ENCODE measurements at places on chromosomes 2 and 18.

GRCh38 chr18:26745288-26746181 is 120.0 kb downstream of the AQP4 start:
- no peak for DNase-seq

GRCh38 chr2:59660262-59660661 is 893.2 kb downstream of the BCL11A start:
- no peak for DNase-seq

- DNase-seq = no peak
These were observed 105.0 kb upstream of the ALKAL2 start for GRCh38 chr2:392926-393280.

- DNase-seq = no peak
These were observed 10.6 kb upstream of the MALL start for GRCh38 chr2:110126086-110126773.

- DNase-seq = no peak
These were observed 98.1 kb downstream of the MMADHC start for GRCh38 chr2:149489452-149489851.

DNA sequence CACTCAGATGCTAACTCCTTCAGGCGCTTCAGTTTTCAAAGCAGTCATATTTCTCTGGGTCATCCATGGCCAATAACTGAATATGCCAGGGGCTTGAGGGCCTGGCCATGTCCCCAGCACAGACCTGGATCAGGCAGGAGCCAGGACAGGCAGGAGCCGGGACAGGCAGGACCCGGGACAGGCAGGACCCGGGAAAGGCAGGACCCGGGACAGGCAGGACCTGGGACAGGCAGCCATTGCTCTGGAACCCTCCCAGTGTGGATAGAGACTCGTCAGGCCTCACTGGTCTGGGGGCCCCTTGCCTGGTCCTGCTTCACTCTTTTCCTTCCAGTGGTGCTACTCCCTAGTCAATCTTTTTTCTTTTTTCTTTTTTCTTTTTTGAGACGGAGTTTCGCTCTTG is 117.5 kb upstream of the TEX51 start:
- DNase-seq = no peak

DNA sequence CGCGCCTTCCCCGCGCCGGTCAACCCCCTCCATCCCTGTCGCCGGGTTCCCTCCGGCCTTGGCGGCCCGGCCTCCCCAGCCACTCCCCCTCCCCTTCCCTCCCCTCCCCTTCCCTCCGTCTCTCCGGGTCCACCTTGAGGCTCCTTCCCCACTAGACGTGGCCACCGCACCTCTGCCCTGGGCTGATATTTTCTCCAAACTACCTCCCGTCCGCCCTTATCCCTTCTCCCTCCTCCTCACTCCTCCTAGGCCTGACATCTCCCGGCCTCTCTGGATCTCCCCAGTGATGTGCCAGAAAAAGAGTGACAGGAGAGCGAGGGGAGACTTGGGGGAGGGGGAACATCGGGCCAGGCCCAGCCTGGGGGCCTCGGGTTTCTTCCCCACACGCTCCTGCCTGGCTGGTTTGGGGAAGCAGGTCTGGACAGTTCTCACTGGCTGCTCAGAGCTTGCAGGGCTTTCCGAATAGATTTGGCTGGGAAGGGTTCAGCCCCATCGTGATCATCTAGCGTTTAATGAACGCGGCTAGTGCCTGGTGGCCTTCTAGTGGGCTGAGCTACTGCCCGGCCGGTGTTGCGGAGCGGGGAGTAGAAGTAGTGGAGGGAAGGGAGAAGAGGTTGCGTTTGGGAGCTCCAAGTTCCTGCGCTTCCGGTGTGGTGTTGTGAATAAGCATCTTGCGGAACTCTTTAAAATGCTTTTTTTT is 641 bp downstream of the MAPRE3 start:
- peak; percentile 58 for DNase-seq

- DNase-seq = peak; percentile 94
These were observed 40.5 kb upstream of the NABP1 start for GRCh38 chr2:191637182-191638078.

GRCh38 chr2:138877421-138877820 is 97.2 kb upstream of the NXPH2 start:
- no peak for DNase-seq

DNA sequence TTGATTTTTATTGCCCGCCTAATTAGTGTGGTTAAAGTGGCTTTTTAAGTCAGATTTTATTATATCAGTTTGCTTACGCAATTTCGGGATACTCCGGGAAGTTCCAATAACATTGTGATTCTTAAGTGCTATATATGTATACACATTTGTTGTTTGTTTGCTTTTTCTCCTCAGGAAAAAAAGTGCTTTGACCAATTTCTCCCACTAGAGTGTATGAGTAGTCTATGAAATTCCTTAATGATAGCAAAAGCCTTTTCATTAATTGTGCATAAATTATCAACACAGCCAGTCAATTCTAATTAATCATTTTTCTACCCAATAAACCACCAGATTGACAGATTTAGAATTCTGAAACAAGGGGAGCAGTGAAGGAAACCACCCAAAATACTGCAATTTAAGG is 172.2 kb downstream of the DPP10 start:
- no peak for DNase-seq

- no peak for DNase-seq
These were observed 396.7 kb upstream of the RGPD4 start for GRCh38 chr2:107430006-107430405.

DNA sequence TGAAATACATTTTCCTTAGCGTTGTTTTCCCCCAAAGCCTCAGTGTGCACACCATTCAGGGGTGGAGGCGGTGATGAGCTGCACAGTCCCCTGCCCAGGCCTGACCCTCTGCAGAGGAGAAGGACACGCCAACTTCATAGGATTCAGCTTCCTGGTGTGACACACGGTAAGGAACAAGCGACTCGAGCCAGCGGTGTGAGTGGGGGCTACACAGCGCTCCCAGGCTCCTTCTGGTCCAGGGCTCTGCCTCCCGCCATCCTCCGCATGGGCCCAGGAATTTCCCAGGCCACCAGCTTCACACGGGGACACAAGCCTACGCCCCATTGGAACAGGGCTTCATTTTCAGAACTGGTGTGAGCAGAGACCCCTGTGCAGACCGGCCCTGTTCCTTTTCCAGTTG is 272.1 kb downstream of the HDAC4 start:
- DNase-seq = no peak

DNA sequence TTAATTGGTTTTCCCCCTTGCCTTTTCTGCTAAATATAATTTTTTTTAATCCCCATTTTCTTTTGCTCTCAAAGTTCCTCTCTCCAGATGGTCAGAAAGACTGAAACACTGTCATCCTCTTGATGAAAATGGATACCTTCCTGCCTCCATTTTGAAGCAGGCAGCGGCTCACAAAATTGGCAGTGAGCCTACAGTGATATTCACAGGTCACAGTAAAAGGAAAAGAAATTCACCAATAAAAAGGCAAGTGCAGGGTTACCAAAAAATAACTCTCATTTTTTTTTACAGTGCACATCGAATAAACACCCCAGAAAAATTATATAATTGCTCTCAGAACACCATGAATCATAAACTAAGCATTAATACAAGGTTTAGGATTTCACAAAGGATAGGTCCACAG is 307.5 kb downstream of the TCF4 start:
- DNase-seq = no peak

DNA sequence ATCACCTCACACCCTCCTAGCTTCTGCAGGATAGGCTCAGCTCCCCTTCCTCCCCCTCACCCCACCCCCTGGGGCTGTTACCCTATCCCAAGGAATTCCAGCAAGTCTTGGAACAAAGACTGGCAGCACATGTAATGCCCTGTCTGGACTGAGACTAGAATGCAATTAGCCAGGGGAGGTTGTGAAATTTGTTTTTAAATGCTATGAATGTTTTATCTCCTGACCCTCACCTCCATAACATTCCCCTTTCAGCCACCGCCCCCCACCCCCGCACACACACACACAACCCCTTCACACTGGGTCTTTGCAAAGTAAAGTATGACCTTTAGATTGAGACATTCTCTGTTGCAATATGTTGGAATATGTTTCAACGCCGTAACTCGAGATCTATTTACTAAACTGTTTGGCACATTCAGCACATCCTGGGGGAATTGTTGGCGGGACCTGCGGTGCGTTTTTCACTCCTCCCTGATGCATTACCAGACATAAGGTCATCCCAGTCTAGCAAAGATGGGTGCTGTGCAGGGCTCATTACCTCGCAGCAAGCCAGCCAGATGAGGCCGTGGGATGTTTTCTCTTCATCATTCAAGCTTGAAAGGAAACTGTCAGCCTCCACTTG is 290.7 kb upstream of the SLC14A2 start:
- no peak for DNase-seq

DNA sequence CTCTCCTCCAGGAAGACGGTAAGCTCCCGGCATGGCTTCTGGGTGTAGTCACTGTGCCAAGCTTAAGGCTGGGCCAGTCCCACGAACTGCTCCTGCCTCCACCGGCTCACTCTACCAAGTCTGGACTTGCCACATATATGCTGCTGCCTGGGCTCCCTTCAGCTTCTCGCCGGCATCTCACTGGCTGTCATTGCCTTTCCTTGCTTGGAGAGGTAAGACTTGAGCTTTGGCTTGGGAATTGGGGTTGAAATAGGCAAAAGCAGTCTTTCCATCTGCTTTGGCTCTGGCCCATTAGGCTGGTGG is 481.0 kb downstream of the TGIF1 start:
- no peak for DNase-seq

DNA sequence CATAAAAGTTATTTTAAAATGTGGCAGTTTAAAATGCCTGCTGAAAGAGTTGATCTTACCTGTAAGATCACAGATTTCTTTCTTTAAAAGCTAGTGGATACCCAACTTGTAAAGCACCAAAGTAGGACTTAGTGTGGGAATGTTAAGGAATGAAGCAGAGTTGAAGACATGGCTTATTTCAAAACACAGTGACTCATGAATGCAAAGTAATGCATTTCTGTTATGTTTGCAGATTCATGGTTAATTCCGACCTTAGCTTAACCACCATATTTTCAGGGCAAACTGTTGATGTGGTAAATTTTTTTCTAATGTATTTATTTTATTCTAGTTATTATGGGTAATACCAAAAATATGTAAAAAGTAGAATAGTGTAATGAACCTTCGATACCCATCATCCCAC is 206.8 kb upstream of the FOSL2 start:
- no peak for DNase-seq

GRCh38 chr2:203330434-203330833 is 2.2 kb downstream of the ABI2 start:
- DNase-seq = peak; percentile 5

- peak; percentile 53 for DNase-seq
These were observed 33.1 kb upstream of the CYP27A1 start for GRCh38 chr2:218748741-218749441.

DNA sequence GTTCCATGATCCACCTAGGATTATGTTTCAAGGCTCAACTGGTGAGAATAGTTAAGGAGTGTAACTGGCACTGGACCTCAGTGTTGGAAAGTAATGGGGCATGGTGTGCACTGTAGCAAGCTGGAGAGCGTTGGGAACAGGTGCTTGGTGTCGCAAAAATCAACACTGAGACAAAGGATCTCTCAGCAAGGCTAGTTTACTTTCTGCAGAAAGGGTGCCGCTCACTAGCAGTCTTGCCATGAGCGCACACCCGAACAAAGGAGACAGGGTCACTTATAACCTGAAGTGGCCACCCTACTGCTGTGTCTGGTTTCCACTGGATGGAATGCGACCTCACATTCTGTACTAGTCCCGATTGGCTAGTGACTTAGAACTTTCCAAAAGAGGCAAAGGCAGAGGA is 133.2 kb downstream of the TMEM17 start:
- no peak for DNase-seq

- no peak for DNase-seq
These were observed 139.6 kb upstream of the ASB18 start for GRCh38 chr2:236403811-236404210.

GRCh38 chr2:176056406-176056805 is 27.4 kb downstream of the EVX2 start:
- no peak for DNase-seq

- DNase-seq = no peak
These were observed 236.2 kb downstream of the OSR1 start for GRCh38 chr2:19122220-19122619.

GRCh38 chr2:127619877-127620705 is 25.9 kb upstream of the GPR17 start:
- no peak for DNase-seq

DNA sequence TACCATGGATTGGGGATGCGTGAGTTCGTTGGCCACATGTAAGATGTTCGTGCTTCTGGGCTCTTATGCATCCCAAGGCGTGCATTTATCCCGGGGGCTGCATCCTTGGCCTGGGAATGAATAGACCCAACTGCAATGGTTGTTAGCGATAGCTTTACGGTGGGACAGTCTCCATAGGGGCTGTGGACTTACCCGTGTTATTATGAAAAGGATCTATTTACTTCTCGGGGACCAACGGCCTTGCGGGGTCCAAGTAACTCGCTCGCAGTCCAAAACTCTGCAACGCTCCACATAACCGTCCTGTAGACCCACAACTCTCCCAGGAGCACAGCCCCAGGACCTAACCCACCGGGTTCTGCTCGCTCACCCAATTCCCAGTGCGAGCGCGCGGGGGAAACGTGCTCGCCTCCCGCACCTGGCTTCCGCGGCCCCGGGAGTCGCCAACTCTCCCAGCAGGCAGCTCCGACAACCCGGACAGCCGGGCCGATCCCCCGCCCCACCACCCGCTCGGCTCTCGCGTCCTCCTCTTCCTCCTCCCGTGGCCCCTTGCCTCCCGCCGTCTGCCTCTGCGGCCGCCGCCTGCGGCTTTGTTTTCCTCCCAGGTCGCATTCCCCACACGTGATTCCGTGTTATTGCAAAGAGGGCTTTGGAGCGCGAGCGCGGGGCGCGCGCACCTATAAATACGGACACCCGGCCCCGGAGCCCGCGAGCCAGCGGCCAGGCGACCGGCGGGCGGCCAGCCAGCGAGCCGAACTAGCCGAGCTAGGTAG is at the start of gene CABLES1:
Gene CABLES1, plus strand, starts transcription at position 706 of the 770 bp plus-strand sequence. CDS start 278 bp downstream, outside the sequence.
- no peak for DNase-seq

DNA sequence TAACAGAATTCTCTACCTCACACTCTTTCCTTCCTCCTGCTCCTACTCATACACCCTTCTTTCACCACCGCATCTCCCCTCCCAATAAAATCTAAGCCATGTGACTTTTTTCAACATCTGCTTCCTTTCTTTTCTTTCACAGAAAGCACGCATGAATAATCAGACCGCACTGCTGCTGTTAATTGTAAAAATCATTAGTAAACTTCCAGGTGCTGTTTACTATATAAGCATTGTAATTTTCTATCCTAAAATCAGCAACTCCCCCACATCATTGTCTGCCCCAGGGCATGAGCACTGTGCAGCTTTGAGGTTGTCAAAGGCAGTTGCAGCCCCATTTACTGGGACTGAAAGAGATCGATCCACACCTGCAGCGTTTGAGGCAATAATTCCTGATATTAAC is 782.6 kb upstream of the ID2 start:
- DNase-seq = peak; percentile 11
